ENCODE measurements at places on chromosomes 5 and 9.

GRCh38 chr9:132078699-132079356, 839 bp downstream of the MED27 start:
- DNase-seq, result no peak

- no peak for DNase-seq
Measured at GRCh38 chr5:72351376-72351775, 31.2 kb downstream of the PTCD2 start.

GRCh38 chr9:90698871-90699440, 56.3 kb upstream of the DIRAS2 start:
- no peak for DNase-seq

DNA sequence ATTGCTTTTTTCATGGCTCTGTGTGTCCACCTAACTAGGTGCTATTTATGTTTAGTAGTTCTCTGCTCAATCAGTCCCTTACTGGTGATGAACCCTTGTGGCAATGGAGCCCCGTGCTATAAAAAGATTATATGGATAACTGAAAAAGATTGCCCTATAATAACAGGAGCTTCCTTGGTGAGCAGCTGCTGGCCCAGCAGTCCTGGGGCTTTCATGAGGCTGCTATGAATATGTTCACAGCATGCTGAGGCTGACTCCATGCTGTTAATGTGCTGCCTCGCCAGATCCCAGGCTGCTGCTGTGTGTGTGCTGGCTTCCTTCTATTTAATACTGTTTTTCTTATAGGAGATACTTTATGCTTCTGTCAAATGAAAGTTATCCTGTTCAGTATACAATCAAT, 357.5 kb downstream of the TAF11L14 start:
- DNase-seq, result no peak

GRCh38 chr5:59741599-59741998, 151.9 kb downstream of the PDE4D start:
- no peak for DNase-seq

- no peak for DNase-seq
Measured at GRCh38 chr5:90803876-90804275, 245.3 kb downstream of the ADGRV1 start.

- DNase-seq, result peak; percentile 71
Measured at GRCh38 chr5:54905942-54906537, 79.4 kb downstream of the ESM1 start.

DNA sequence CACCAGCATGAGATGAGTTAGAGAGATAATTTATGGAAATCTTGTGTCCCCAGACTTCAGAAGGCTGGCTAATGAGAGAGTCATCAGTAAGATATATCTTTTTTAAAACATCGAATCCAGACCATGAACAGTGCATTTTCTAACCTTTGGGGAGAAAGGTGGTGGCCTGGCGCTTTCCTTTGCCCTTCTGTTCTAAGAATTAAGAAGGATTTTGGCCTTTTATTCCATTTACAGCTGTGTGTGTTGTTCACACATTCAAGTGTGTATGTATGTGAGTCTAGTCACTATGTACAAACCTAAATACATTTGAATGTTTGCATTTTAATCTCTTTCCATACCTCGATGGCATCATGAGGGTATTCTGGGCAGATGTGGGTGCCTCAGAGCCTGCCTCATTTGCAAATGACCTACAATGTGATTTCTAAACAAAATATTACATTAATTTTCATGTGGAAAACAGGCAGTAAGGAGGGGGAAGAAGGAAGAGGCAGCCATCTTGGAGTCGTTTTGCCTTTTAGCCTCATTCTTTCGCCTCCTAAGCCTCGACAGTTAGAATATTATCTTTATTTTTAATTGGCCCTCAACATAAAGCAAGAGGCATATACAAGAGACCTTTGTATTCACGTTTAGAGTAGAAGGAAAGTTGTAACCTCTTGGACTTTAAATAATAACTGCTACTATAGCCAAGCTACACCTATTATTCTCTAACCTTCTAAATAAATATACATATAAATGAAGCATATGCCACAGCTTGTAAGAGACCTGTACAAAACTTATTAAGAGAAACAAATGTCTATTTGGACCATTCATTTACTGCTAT, 125.3 kb upstream of the TMEM161B start:
- DNase-seq, result no peak

GRCh38 chr9:76336027-76336426, 58.2 kb downstream of the RFK start:
- DNase-seq, result no peak

DNA sequence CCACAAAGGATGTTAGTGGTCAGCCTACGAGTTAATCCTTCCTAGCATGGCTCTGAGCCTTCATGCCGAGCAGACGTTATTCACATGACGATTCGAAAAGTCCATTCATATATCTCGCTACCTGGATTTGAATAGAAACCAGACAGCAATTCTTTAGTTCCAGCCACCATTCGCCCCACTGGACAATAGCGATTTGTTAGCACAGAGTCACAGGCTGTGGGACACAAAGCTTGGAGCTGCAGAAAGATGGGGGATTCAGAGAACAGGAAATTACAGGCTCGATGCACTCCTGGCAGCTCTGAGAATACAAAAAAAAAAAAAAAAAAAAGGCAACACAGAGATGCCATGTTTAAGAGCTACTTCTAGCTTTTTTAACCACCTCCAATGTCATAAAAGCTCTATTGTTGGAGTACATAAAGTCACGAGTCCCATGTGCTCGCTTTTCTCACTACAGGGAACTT, 110.7 kb downstream of the NR6A1 start:
- DNase-seq, result peak; percentile 76

DNA sequence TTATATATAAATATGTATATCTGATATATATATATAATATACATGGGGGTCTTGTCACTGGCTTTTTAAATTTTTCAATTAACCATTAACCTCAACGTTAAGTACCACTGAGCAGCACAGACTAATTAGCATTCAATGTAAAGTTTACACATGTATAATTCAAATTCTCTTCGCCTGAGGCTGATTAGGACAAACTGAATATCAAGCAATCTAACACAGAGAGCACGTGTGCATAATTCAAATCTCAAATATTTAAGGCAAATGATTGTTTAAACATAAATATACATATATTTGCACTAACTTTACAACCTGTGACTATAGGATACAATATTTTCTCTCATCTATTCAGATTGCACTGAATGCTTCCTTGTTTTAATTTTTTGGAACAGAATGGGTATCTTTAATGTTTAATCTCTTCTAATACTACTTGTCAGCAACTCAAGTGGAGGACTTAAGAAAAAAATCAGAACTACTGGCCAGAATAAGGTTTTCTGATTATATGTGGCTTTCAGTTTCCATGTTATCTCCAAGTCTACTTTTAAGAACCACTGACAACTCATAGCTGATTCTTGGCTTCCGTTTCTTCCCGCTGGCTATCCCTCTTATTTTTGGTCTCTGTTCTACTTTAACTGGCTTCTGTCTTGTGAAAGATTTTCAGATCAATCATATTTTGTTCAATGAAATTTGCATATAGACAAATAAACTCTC, 204.8 kb downstream of the MLLT3 start:
- no peak for DNase-seq

- no peak for DNase-seq
Measured at GRCh38 chr9:94829380-94830070, 103.0 kb downstream of the AOPEP start.

GRCh38 chr9:95091601-95092261, 225.8 kb downstream of the FANCC start:
- peak; percentile 83 for DNase-seq

GRCh38 chr9:2032234-2032633, 17.1 kb downstream of the SMARCA2 start:
- DNase-seq, result no peak

DNA sequence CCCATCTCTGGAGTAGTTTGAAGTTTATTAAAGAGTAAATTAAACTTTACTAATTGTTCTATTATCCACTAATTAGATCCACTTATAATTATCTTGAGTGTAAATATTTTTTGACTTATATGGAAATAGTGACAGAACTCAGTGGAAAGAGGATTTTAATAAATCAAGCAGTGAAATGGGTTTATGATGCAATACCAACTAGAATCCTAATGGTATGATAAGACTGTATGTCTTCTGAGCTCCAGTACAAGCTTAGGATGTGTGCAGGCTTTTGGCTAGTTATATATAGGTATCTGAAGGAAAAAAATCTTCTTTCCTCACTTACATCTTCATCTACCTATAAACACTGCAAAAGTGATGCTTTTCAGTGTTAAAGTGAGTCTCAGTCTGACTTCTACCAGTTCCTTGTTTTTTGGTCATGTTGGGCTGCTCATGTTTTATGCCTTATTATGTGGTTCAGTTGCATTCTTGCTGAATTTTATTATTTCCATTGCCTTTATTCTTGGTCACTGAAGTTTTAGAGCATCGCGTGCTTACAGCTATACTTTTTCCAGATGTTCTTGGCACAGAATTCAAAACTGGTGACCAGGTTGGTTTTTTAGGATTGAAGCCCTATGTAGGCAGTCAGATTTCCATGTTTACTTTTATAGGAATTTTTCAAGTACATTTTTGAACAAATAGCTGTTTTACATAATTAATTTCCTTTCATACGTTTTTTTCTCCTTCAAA, 30.5 kb downstream of the XRCC4 start:
- no peak for DNase-seq

DNA sequence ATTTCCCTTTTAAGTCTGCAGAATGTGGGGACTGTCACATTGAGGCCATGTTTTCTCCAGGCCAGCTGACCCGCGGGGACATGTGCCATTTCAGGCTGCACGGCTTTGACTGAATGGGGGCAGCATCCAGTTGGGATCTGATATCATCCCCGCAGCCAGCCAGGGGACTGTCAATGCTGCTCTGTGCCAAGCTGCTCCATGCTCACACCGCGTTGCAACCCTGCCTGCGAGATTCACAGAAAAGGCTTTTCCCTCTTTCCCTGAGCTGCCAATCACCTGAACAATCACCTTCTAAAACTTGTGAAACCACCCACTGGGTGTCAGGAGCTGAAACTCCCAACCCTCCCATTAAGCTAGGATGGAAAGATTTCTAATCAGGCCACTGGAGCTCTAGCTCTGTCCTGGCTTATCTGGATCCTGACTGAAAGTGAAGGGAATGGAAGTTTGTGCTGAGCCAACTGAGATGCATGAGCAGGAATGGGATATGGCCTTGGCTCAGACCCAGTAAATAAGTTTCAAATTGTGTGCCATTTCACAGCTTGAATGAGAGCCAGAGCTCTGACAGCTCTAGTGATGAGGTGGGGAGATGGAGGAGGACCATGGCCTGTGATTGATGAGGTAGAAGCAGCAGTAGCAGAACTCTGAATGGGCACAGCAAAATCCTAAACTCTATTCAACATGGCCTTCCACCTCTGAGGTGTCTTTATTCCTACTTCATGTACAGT, 34.5 kb upstream of the ZNF366 start:
- peak; percentile 5 for DNase-seq

DNA sequence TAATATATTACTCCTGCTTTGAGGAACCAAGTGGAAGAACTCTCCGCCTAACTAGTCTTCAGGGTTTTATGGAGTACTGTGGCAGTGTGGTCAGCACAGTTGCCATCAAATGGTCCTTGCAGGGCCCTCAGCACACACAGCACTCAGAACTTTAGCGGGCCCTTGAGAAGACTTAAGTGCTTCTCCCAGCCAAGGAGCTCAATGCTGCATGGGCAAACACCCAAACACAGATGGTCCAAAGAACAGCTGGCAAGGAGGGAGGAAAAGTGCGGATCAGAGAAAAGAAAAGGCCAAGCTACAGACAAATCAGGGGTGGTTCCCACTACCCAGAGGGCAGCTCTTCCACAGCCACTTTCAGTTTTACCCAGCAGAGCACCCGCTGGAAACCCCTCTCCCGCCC, 98.6 kb downstream of the SPOCK1 start:
- no peak for DNase-seq

DNA sequence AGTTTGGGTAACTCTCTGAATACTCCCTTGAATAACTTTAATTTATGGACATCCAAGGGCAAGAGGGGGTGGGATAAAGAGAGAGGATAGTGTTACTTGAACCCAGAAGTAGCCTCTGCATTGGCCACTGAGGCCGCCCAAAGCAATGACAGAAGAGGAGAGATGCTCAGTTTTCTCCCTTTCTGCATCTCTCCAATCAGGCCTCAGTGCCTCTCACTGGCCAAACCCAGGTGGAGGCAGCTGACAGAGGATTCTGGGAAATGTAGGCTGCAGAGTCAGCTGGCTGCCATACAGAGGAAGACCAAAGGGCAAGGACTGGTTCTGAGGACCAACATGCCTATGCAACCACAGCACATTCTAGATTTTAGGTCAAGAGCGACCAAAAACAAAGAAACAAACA, 719.4 kb downstream of the MAT2B start:
- no peak for DNase-seq

- DNase-seq, result no peak
Measured at GRCh38 chr9:97176206-97176605, 131.3 kb upstream of the CCDC180 start.

DNA sequence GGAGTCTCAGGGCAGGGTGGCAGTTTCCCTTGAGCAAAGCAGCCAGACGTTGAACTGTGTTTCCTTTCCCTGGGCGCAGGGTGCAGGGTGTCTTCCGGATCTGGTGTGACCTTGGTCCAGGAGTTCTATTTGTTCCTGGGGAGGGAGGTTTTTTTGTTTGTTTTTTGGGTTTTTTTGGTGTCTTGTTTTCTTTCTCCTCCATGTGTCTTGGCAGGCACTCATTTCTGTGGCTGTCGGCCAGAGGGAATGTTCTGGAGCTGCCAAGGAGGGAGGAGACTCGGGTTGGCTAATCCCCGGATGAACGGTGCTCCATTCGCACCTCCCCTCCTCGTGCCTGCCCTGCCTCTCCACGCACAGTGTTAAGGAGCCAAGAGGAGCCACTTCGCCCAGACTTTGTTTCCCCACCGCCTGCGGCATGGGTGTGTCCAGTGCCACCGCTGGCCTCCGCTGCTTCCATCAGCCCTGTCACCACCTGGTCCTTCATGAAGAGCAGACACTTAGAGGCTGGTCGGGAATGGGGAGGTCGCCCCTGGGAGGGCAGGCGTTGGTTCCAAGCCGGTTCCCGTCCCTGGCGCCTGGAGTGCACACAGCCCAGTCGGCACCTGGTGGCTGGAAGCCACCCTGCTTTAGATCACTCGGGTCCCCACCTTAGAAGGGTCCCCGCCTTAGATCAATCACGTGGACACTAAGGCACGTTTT, 3.5 kb upstream of the PHYHD1 start:
- peak; percentile 52 for DNase-seq

DNA sequence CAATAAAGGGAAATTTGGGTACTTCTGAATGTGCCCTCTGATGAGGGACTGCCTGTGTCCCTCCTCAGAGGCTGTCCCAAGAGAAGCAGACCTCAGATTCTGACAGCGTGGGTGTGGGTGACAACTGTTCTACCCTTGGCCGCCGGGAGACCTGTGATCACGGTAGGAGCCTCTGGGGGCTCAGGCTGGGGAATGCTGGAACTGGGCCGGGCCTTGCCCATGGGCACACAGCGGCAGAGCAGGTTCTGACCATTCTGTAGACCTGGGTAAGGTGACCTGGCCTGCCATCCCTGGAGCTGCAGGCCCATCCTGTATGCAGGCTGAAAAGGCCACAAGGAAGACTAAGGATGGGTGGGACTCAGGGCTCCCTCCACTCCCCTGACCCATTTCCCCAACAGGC, 29.5 kb upstream of the GRPEL2 start:
- no peak for DNase-seq

GRCh38 chr9:115393976-115394775, 276.2 kb upstream of the TNC start:
- DNase-seq, result peak; percentile 37

GRCh38 chr9:111161015-111161415, 122.7 kb upstream of the LPAR1 start:
- peak; percentile 76 for DNase-seq

Data from fibroblast of skin of back (primary cell).